Sigmoid colon (tissue), 7 donors: ENCODE measurements at places on chromosomes 16 and 17. TPM values are rescaled to one million over a fixed set of nuclear protein-coding genes. Genes with fewer than 3 reads are reported as not detected.

The HS3ST3B1 gene
- total RNA-seq = 1.8 TPM

The MYL11 gene
- not detected for total RNA-seq

The TUBB3 gene
- 9.2 TPM for total RNA-seq

The B4GALNT2 gene
- total RNA-seq = not detected

The CHMP1A gene
- total RNA-seq = 75.9 TPM
